ENCODE measurements at places on chromosomes 5 and 9.

- no peak for DNase-seq
Measured at GRCh38 chr9:15469862-15470261, 40.9 kb downstream of the PSIP1 start.

GRCh38 chr9:91419222-91420191, 4.1 kb downstream of the NFIL3 start:
- no peak for DNase-seq

GRCh38 chr5:160470437-160471361, 49.0 kb downstream of the PTTG1 start:
- DNase-seq, result no peak

GRCh38 chr9:2913026-2913425, 69.1 kb upstream of the PUM3 start:
- DNase-seq, result no peak

GRCh38 chr5:165014439-165014838, 1509.0 kb downstream of the MAT2B start:
- DNase-seq, result no peak

DNA sequence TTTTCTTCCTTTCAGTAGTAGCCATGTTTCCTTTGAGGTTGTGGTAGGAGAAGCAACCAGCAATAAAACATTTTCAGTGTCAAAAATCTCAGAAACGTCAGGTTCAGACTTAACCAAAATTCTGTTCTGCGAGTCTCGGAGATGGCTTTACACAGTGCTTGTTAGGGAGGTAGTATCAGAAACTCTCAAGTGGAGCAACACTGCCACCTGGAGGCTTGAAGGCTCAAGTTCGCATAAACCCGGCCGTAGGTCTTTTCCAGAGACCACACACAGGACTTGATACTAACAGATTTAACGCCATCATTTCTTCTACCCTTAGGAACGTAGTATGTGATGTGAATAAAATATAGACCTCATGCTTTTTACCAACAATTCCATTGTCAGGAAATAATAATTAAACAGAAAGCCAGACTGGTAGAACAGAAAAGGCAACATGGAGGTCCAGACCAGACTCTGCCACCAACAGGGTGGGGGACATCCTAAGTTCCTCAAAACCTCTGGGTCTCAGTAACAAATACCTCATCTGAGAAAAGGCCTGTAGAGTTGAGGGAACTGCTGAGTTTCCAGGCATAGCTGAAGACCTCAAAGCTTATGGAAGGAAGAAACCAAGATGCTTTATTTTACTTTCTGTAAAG, 8.5 kb downstream of the PTGER4 start:
- peak; percentile 69 for DNase-seq

Data from activated CD4-positive, alpha-beta T cell treated with anti-CD3 and anti-CD28 coated beads, Interleukin-2, amount 50 U/mL, for 24 hours (primary cell).